ENCODE measurements at places on chromosomes 4 and X.

GRCh38 chr4:113644398-113644797, 117.1 kb downstream of the CAMK2D start:
- DNase-seq, result no peak

- no peak for DNase-seq
Measured at GRCh38 chr4:57405359-57405758, 295.2 kb upstream of the IGFBP7 start.

DNA sequence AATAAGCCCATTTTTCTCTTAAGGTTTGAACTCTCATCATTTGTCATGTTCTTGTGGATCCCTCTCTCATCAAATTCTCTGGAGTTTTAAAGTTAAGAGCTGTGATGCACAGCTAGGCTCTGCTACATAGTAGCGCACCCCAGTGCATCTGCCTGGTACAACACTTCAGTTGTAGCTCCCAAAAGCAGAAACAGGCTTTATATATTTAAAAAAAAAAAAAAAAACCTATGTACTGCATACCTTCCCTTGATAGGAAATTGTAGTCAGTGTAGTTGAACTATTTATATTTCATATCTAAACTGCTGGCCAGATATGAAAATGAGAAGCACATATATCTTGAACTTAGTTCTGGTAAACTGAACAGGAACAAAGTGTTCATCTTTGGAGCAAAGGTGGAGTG, 131.4 kb downstream of the KLHL13 start:
- no peak for DNase-seq

DNA sequence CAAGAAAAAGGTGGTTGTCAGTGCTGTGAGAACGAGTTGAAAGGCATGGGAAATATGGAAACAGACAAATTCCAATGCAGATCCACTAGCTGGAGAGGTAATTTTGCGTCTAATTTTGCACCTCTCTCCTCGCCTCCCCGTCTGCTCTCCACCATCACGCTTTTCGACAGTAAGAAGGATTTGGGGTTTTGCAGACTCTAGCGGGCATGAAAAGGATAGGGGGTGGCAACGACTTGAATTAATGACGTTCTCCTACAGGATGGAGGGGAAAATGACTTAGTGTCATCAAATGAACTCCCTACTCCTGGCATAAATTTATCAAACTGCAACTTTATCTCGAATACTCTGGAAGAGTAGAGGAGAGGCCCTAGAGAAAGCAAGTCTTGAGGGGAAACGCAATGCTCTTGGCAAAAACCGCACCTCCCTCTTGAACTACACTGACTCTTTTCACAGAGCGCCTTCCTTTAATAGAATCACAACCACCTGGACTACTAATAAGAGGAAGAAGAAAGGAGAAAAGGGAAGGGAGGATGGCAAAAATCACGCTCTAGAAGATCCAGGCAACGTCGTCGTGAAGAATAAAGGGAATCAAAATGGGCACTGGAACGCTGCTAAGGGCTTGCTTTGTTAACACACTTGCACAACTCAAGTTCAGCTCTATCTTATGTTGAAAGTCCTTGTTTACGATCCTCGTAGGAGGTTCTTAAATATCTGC, 871 bp upstream of the SLITRK2 start:
- no peak for DNase-seq
